DMS79 (cell line): ENCODE measurements at places on chromosomes 2 and 18.
A peak's percentile ranks its signal among the peaks of the same experiment; 100 is the strongest.

DNA sequence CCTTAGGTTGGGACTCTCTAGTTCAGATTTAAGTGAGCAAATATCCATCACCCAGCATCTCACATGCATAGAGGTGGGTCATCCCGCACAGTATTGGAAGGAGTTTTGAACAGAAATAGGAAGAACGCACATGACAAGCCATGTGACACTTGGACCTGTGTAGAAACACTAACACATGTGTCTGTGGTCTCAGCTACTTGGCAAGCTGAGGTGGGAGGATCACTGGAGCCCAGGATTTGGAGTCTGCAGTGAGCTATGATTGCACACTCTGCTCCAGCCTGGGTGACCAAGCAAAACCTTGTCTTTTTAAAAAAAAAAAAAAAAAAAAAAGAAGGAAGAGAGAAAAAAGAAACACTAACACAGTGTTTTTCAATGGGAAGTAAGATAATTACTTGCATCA, 5.4 kb upstream of the MTCL1 start:
- no peak for DNase-seq

DNA sequence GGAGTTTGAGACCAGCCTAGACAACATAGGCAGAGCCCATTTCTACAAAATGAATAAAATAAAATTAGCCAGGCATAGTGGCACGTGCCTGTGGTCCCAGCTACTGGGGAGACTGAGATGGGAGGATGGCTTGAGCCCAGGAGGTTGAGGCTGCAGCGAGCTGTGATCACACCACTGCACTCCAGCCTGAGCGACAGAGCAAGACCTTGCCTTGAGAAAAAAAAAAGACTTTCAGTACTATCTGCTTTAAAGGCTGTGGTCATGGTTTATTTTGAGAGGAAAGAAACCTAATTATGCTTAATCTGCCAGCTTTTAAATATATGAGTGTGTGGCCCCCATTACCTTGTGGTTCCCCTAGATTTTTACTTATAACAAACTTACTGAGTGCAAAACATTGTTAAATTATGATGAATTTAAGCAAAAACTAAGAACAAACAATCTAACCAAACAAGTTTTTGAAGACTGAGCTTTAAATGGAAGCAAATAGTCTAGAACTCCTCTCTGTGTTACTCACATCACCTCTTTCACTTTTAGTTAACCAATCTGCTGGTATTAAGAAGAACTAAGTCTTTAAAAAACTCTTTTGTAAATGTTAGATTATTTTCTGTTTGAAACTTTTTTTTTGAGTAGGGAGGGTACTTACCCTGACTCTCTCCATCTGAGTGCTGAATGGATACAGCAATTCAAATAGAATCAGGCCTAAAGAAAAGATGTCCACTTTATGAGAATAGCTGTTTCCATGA, 65.4 kb downstream of the EIF2AK3 start:
- DNase-seq = no peak

GRCh38 chr2:174247474-174248186, 702 bp downstream of the OLA1 start:
- DNase-seq = no peak

DNA sequence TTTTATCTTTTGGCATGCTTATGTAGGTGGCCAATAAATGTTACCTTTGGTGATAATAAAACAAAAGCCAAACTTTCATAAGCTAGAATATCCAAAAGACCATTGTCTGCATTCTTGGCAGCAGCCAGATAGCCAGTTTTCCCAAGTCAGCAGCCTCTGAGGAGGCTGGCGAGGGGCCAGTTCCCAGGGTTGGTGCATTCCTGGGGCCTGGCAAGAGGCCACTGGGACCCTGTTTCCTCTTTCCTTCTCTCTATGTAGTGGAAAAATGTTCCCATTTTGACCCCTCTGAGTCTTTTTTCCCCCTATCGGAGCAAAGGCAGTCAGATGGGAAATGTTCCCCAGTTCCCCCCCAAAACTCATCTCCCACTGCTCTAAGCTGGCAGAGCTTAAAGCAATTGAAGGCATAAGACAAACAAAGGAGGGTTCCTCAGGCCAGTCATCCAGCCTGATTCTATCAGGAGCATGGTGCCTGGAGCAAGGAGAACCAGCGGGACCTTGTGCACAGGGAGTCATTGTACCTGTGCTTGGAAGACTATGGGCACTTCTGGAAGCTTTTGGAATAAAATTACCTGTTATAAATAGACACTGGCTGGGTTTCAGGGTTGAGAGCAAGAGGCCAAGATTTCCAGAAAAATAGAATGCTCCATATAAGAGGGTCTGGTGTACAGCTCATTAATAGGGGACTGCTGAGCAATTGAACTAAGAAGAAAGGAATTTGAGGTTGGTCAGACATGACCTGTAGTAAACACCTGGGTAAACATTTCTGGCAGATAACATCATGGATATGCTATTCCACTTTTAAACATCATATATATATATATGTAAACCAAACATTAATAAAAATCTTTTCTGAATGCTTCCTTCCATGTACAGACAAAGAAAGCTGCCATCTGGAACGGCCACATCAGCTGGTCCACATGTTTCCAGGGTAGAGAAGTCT, 63.4 kb downstream of the NCKAP5 start:
- DNase-seq = peak; percentile 50

GRCh38 chr2:134505446-134505845, 213.4 kb downstream of the TMEM163 start:
- DNase-seq = no peak

DNA sequence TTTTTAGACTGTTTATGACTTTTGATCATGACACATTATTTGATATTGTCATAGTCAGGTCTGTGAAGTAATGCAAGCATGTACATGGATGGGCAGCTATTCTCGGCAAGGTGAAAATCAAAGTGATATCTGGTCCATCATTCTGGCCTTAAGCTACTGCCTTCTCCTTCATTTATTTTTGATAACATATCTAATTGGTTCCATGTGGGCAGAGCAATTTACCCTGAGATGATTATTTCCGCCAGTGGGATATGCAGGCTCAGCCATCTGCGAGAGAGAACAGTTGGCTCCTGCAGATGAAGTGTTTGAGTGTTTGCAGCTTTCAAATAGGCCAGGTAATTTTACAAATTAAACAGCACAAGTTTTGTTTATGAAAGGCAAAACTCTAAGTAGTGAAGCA, 116.4 kb downstream of the LYPD6 start:
- DNase-seq = no peak

- DNase-seq = no peak
These were observed 62.6 kb downstream of the ETAA1 start for GRCh38 chr2:67459761-67460160.

DNA sequence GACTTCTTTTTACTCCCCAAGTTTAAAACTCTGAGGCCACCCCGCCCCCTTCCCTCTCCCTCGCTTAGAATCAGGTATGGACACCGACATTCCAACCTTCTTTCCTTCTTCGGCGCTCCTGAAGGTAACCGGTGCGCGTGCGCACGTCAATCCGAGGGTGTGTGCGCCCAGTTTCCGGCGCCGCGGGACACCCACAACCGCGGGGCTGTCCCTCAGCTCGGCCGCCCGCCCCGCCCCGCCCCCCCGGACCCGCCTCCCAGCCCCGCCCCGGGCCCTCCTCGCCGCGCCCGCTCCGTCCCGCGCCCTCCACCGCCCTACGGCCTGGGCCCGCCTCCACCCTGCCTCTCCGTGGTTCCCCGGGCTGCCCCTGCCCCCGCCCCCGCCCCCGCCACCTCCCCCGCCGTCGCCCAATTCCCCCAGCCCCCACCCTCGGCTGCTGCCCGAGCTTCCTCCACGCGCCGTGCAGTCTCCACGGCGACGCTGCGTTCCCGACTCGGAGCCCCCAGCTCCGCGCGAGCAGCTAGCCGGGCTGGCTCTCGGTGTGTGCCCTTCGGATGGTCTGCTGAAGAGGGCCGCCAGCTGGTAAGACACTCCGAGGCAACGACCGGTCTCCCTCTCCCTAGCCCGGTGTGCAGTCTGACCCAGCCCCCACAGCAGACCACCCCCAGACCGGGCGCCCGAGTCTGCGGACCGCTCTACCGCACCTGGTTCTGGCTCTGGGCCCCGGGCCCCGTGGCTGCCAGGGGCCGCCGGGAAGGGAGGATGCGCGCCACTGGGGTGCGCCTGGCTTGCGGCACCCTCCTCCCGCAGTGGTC, 635 bp downstream of the ERICH2 start:
- DNase-seq = peak; percentile 48

DNA sequence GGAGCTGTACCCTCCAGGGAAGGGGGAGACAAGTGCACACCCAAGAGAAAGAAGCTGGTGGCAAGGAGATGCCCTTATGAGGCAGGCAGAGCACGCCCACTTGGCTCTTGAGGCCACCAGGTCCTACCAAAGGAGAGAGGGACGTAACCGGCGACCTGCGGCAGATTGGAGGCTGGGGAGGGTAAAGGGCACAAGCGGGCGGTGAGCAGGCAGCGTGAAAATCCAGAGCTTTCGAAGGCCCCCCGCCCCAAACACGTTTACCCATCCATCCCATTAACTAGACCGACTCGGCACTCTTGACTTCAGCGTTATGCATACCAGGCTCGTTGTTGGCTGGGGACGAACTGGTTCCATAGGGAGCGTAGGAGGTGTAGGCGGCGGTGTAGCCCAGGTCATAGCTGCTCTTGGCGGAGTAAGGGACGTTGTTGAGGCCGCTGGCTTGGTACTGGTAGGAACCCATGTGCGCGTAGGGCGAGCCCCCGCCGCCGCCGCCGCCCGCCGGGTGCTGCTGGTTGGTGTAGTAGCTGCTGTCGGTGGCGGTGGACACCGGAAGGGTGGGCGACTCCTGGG, 794 bp downstream of the DLX2 start:
- DNase-seq = peak; percentile 45

DNA sequence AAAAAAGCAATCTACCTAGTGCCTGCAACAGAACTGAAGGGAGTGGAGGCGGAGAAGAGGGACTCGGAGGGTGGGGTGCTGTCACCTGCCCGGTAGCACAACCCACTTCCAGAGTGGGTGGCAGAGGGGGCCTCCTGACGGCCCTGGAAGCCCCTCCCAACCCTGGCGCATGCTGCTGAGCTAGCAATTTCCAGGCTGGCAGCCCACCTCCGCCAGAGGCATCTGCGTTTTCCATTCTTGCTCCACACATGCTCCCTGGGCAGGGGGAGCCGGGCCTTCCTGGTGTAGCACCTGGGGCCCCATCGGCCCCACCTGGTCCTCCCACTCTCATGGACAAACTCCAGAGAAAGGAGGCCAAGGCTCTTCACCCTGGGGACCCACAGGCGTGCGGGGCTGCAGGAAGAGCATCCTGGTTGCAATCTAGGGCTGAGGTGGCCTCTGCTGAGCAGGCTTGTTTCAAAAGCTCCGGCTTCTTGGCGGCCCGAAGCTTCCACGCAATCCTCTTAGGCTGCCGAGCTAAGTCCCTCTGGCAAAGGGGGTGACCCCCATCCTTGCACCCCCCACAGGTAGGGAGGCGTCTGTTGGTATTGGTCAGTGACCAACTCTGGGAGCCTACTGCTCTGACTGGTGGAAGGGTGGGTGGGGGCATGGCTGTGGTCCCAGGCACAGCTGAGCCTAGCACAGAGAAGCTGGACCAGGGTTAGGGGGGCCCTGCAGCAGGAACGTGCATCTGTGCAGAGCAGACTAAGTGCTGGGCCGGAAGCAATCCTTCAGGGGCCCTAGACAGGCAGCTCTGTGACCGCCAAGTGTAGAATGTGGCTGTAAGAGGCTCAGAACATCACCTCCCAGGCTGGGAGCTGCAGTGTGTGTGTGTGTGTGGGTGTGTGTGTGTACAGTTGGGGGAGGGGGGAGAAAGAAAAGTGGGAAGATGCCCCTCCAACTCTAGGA, 2.6 kb downstream of the HS6ST1 start:
- DNase-seq = peak; percentile 40

DNA sequence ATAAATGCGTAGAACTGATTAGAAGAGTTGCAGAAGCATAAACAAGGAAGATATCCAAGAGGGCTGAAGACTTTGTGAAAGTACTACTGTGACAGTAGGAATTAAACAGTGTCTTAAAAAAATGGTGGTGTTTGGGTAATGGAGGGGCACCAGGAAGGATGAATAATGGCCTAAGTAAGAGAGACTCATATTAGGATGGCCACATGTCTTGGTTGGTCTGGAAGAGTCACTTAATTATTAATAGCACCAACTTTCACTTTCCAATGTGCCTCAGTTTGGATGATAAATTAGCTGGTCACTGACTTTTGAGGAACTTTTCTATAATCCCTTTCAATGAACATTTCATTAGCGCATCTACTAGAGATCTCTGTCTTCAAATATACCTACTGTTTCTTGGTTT, 372.2 kb downstream of the NYAP2 start:
- DNase-seq = no peak

- DNase-seq = peak; percentile 48
These were observed 38.7 kb downstream of the MCFD2 start for GRCh38 chr2:46876741-46877384.

DNA sequence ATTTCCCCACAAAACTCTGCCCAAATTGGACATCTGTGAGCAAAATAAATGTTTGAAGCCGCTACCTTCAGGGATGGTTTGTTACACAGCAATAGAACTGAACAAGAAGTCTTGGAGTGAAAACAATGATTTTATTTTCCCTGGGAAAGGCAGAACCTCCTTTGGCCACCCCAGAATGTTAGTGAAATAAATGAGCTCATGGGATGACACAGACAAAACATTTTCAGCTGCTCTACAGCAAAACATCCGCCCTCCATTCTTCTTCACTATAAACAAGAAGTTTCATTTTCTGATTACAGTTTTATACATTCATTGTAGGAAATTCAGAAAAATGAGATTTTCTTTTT, 4.3 kb upstream of the EFHD1 start:
- no peak for DNase-seq

DNA sequence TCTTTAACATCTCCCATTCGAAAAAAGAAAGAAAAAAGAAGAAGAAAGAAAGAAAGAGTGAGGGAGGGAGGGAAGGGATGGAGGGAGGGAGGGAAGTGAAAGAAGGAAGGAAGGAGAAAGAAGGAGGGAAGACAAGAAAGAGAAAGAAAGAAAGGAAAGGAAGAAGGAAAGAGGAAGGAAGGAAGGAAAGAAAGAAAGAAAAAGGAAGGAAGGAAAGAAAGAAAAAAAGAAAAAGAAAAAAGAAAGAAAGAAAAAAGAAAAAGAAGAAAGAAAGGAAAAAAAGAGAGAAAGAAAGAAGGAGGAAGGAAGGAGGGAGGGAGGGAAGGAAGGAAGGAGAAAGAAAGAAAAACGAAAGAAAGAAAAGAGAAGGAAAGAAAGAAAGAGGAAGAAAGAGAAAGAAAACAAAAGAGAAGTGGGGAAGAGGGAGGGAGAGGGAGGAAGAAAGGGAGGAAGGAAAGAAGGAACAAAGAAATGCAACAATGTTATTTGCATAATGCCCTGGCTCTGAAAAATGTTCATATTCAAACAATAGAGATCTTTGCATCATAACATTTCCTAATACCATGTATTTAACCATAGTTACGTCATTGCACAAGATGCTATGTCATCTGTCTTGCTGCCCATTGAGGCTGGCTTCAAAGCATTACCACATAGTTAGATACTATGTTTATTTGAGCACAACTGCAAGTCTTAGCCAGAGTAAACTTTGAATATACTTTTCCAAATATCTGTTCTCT, 550.6 kb downstream of the DSC3 start:
- no peak for DNase-seq

- DNase-seq = no peak
These were observed 67.4 kb downstream of the TNS1 start for GRCh38 chr2:217935235-217935879.

- peak; percentile 14 for DNase-seq
These were observed 81.8 kb downstream of the HDAC4 start for GRCh38 chr2:239318790-239319661.
